ENCODE measurements at places on chromosomes 1 and 21.
A peak's percentile ranks its signal among the peaks of the same experiment; 100 is the strongest.

DNA sequence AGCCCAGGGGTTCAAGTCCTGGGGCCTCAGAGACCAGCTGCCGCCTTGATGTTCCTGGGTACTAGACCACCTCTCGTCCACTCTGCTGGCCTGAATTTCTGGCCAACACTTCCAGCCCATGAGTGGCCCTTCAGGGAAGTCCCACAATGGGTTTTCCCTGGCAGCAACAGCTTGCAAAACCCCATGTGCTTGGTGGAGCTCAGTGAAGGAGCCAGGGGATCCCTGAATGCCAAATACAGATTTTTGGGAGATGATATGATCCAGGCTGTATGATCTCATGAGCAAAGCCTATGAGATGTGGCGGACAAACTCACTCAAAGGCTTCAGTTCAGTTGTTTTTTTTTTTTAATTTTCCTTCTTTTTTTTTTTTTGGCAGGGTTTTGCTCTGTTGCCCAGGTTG is 9.6 kb upstream of the RASSF5 start:
- DNase-seq: no peak

- no peak for DNase-seq
Observed at GRCh38 chr1:23007106-23007505, 8.5 kb downstream of the TEX46 start.

- DNase-seq: no peak
Observed at GRCh38 chr1:9882945-9883303, 27.1 kb downstream of the CTNNBIP1 start.

DNA sequence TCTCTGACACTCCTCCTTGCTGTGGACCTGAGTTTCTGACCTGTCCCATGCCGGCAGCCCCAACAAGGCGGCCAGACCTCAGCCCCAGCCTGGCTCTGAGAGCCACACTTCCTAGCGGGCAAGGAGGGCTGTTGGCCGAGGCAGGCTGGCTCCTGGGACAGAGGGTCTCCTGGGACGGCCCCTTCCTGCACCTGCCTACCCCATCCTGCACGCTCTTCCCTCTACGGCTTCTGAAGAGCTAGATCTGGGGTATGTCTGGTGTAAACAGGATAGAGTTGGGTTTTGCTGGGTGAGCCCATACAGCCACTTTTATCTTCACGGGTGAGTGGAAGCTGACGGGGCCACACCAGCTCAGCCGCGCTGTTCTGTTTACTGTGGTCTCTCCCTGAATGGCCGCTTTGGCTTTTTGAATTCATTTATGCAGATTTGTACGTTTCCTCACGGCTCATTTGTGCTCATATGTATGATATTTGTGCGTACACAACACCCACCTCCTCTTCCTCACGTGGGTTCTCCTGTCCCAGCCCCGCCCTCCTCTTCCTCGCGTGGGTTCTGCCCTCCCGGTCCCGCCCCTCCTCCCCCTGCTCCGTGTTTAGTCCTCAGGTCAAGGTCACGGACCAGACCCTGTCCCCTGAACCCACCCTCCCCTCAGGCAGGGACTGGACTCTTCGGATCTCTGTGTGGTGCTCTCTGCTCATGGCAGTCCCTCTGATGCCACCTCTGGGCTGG is 34.7 kb upstream of the POFUT2 start:
- no peak for DNase-seq

- DNase-seq: no peak
Observed at GRCh38 chr1:44947063-44947773, 39.2 kb downstream of the EIF2B3 start.

GRCh38 chr1:101365878-101366277 is 129.1 kb downstream of the S1PR1 start:
- DNase-seq: no peak

- no peak for DNase-seq
Observed at GRCh38 chr1:119773711-119774241, 5.1 kb upstream of the HMGCS2 start.

- DNase-seq: no peak
Observed at GRCh38 chr1:170765712-170766330, 101.9 kb downstream of the PRRX1 start.

- no peak for DNase-seq
Observed at GRCh38 chr1:165152109-165152508, 204.4 kb downstream of the LMX1A start.

DNA sequence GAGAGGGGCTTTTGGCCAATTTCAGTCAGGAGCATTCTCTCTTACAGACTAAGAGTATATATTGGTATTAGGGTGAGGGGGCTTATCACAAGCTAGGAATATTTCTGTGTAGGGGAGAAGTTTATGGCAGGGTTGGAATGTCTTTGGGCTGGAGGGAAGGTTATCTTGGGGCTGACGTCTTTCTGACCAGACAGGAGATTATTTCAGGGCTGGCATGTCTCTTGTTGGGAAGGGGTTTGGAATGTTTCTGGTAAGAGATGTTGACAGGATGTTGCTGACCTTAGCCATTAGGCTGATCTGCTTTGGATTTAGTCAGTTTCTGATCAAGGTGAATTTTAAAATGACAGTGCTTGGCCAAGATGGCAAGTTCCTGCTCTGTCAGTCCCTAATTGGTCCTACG is 17.8 kb upstream of the HSD3B1 start:
- no peak for DNase-seq

- no peak for DNase-seq
Observed at GRCh38 chr1:208131621-208132286, 112.4 kb downstream of the PLXNA2 start.

GRCh38 chr1:160628799-160629263 is 18.0 kb downstream of the SLAMF1 start:
- DNase-seq: no peak

GRCh38 chr1:228717081-228717480 is 18.2 kb upstream of the RHOU start:
- no peak for DNase-seq

GRCh38 chr1:228487336-228488124 is at the start of gene RNF187:
Gene RNF187 (plus strand): TSS chr1:228487382.
- peak; percentile 96 for DNase-seq

DNA sequence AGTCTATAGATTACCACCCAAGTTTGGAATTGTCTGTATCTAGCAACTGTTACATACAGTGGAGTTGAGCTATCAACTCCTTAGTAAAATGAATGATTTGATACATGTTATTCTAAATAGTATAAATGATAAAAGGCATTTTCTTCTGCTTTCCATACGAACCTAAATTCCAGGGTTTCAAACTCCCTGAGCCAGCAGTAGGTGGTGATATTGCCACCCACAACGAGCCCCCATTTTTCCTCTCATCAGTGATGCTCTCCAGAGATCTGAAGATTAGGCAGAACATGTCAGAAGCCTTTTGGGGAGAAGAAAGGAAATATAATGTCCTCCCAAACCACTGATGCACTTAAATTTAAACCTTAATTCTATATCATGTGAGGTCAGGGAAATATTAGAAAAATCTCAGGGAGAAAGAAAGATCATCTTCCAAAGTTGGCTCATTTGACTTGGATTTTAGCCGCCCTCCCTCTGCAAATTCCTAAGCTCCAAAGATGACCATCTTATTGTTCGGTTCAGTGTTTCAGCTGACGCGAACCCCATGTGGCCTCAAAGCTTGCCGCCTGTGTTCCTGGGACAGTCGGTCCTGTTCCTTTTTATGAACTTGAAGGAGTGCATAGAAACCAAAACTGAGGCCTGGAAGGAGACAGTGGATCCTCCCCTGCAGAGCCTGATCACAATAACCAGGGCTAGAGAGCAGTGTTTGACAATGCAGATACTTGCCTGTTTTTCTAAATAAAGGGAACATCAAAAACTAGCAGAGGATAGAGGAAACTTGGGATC is 2.3 kb downstream of the EVA1C start:
- DNase-seq: no peak

GRCh38 chr1:171127501-171127900 is 36.8 kb downstream of the FMO3 start:
- DNase-seq: no peak
